ENCODE measurements at places on chromosomes 13 and 19. TPM values are rescaled to one million over a fixed set of nuclear protein-coding genes. Genes with fewer than 3 reads are reported as not detected.

GRCh38 chr13:66992183-66992582, 238.0 kb downstream of the PCDH9 start:
- no peak for DNase-seq

GRCh38 chr19:35845215-35846037, 6.9 kb downstream of the NPHS1 start:
- no peak for DNase-seq

- DNase-seq, result no peak
These were observed 1419.4 kb upstream of the SPRY2 start for GRCh38 chr13:81760316-81760715.

GRCh38 chr13:71661921-71662320, 205.1 kb downstream of the DACH1 start:
- DNase-seq, result no peak

- DNase-seq, result peak; percentile 50
These were observed 772 bp downstream of the GPC6 start for GRCh38 chr13:93227280-93227877.

DNA sequence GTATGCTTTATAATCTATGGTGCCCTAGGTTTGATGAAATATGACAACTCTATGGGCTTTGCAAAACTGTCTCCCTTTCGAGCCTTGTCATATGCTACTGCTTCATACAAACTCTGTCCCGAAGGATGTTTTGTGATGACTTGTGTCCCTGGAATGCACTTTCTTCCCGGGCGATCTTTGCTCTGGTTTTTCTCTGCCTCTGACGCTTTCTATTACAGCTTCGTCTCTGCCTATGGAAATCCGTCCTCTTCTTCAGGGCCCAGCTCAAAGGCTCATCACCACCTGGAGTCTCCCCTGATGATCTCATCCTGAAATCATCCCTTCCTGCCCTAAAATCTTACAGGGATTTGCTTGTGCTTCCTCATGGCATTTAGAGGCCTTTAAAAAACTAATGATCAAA, 191.5 kb upstream of the KL start:
- DNase-seq, result no peak

GRCh38 chr13:50611117-50611781, 232.2 kb downstream of the DLEU7 start:
- DNase-seq, result no peak

DNA sequence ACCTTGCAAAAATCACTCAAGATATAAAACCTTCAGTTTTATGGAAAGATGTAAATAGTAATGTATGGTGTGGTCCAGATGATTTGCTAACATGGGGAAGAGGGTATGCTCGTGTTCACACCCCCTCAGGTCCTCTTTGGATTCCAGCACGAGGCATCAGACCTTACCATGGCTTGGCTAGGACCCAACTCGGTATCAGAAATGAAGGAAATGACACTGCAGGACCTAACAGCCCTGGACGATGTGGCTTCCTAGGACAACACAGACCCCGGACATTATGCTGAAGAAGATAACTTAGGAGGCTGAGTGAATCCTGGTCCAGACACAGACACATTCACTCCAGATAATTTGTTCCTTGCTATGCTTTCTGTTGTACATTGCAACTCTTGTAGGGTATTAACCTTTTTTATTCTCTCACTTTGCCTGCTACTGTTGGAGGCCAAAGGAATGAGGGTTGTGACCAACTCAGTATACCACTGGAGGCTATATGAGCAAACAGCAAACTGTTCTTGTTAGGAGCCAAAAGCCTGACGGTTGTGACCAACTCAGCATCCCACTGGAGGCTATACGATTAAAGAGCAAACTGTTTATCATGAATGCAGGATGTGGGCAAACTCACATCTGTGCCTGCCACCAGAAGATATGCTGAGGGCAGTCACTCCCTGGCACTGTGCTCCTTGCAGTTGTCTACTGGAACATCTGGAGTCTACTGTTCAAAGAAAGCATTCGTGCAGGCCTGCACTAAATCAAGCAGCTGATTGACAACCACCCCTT, 121.7 kb downstream of the ZNF429 start:
- no peak for DNase-seq

DNA sequence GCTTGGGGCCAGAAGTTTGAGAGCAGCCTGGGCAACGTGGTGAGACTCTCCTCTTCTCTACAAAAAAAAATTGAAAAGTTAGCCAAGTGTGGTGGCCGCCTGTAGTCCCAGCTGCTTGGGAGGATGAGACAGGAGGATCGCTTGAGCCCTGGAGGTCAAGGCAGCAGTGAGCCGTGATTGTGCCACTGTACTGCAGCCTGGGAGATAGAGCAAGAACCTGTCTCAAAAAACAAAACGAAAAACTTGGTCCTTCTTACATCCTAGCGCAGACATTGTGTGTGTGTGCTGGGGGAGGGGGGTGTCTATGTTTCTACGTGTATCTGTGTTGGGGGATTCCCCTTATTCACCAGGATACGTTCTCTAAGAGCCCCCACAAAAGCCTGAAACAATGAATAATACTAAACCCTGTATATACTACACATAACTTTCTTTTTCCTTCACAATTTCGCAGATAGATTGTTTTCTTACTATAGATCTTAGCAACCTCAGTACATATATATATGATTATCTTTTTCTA, 7.9 kb downstream of the AXL start:
- no peak for DNase-seq

- DNase-seq, result no peak
These were observed 2.0 kb upstream of the ZIC2 start for GRCh38 chr13:99979453-99980200.

- DNase-seq, result no peak
These were observed 8.9 kb upstream of the AMER2 start for GRCh38 chr13:25180775-25181537.

DNA sequence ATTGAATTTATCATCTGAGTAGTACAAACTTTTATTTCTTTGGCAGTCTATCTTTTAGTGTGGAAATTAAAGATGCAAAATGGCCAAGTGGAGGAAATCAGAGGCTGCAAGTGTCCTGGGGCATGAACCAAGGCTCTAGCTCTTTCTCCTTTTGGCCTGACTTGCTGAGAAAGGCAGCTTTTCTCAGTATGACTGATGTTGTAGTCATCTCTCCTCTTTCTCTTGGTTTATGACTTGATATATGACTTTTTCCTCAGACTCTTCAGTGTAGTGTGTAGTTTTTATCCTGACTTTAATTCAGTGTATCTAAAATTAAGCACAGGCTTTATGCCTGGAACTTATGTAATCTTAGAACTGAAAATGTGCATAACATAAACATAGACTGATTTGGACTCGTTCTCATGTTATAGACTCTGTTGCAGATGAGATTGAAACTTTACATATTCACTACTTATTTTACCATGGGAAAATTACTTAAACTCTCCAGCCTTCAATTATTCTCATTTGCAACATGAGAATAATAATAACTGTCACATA, 65.7 kb downstream of the SLITRK5 start:
- no peak for DNase-seq

- no peak for DNase-seq
These were observed 154.8 kb downstream of the TBC1D4 start for GRCh38 chr13:75327135-75327510.

GRCh38 chr19:18417250-18418028, 1.8 kb upstream of the SSBP4 start:
- DNase-seq, result peak; percentile 93

- peak; percentile 91 for DNase-seq
These were observed 692 bp upstream of the ZNF580 start for GRCh38 chr19:55640043-55640576.

DNA sequence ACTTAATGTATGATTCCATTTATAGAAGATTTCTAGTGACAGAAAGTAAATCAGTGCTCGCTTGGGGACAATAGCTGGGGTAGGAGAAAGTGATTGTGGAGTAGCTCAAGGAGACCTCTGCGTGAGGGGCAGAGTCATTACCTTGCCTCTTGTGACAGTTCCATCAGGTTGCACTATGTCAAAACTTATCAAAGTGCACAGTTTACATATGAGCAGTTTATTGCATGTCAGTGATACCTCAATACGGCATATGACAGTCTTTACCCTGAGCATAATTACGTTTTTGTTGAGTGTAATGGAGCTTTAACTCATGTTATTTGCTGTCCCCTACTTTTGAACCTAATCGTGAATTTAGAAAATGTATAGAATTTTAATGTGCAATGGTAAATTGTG, 15.0 kb downstream of the ARHGEF7 start:
- DNase-seq, result no peak

DNA sequence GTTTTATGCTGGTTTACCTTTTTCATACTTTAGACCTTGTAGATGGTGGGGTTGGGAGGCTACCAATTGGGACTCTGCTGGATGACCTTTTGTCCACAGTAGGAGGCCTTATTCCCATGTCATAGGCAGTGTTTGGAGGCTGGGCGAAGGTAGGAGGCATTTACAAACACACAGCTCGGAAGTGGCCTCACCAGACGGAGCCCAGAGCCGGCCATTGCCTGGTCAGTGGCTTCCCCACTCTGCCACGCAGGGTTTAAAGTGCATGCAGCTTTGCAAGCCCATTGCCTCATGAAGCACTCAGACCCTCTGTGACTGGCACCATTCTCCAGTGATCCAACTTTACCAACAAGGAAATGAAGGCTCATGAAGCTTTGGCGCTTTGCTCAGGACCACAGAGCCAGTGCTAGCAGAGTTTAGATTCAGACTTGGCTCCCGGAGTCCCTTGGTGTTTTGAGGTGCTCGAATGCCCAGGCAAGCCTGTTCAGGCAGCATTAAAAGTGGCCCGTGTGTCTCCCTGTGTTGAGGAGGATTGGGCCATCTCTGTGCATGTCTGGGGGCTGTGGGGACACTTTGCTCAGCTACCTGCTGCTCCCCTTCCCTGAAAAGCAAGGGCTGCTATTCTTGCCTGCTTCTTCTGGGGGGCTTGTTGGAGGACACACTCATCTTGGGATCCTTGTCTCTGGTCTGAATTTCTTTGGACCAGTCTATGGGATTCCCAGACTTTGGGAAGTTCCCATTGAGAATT, 148.7 kb downstream of the ZNF536 start:
- no peak for DNase-seq

GRCh38 chr19:41354343-41354953, 726 bp upstream of the TGFB1 start:
- DNase-seq, result peak; percentile 60

DNA sequence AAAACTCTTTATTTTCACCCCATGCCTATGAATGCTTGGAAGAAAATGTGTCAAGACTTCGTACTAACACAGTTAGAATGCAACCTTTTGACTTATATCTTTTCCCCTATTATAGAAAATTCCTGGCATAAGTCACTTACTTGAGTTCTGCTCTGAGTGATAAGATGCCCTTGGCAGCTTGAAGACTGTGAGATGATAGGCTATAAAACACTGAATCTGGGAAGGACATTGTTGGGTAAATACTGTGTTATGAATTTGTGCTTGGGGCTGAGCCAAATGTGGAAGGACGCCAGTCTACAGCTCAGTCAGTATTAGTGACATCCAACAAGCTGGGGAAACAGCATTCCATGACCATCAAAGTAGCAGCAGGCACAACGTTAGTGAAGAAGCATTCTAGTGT, 368.0 kb upstream of the SGCG start:
- DNase-seq, result no peak

DNA sequence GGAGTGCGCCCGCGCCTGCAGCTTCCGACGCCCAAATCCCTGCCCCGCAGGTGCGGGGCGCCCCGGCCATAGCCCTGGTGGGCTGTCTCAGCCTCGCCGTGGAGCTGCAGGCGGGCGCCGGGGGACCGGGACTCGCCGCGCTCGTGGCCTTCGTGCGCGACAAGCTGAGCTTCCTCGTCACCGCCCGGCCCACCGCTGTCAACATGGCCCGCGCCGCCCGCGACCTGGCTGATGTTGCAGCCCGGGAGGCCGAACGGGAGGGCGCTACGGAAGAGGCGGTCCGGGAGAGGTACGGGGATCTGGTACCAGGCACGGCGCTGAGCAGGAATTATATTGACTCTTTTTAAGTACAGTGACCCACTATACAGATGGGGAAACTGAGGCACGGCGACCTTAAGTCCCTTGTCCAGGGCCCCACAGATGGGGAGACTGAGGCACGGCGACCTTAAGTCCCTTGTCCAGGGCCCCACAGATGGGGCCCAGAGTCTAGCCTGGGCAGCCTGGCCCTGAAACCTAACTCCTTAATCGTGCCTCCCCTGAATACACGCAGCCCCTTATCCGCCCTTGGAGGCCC, 586 bp downstream of the MRI1 start:
- DNase-seq, result no peak

DNA sequence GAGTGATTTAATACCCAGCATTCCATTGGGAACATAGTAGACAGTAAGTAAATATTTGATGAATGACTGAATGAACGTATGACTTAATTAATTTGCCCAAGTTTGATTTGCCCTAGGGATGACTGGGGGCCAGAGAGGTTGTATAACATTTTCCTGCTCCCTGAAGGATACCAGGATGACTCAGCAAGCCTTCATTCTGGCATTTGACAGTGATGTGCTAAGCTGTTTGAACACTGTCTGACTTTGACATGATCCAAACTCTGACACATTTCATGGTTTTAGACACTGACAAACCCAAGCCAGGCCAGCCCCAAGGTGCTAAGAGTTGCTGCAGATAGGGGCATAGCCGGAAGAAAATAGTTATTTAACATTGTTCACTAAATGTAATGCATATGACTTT, 53.4 kb upstream of the KLF12 start:
- DNase-seq, result no peak

DNA sequence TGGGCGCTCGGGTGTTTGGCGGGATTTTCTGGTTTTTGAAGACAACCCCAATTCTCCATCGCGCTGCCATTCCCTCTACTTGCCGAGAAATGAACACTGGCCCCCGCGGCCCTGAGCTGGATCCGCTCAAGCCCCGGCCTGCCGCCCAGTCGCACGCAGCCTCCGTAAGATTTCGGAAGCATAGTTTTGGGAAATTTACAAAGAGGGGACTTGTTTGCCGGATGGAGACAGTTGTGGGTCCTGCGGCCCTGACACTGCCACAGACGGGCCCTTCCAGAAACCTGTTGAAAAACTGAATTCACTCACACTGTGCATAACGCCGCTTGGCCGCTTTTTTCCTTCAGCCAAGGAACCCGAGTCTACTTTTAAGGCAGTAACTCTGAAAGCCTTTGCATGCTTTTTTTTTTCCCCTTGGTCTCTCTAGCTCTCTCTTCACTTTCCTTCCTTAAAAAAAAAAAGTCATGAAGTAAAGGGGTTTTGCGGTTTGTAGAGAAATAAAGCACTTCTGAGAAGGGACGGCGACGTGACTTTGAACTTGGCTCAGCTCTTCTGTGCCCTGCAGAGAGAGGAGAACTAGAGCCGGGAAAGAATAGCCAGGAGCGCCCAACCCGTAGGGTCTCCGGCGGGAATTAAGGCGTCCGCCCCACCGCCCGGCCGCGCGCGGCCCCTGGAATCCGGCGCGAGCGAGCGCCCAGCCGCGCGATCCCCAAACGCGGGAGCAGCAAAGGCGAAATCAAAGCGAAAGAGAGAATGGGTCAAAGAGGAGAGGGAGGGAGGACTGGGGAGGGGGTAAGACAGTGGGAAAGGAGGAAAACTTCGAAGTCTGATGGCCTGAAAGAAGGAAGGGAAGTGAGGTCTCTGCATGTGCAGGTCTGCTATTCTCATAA, 3.4 kb upstream of the ZIC2 start:
- peak; percentile 24 for DNase-seq

GRCh38 chr13:36362251-36362650, 16.1 kb upstream of the SPART start:
- no peak for DNase-seq

Gene CGB3
- not detected for total RNA-seq

Gene ACTMAP
- 4.2 TPM for total RNA-seq

Gene LSM7
- total RNA-seq, result 45.8 TPM

Gene LILRA1
- total RNA-seq, result 2.0 TPM

Gene ERICH4
- not detected for total RNA-seq

Gene C5AR1
- total RNA-seq, result 38.7 TPM

Gene LRRC63
- total RNA-seq, result 0.99 TPM

Gene ZNF99
- 0.19 TPM for total RNA-seq

Gene CAPNS1
- total RNA-seq, result 538 TPM

Gene AKAP8L
- total RNA-seq, result 106 TPM

Gene CFAP97D2
- not detected for total RNA-seq

Gene CGB8
- not detected for total RNA-seq

Gene DOCK6
- total RNA-seq, result 109 TPM

Gene FUT2
- not detected for total RNA-seq

All from aorta (tissue), 5 donors.